ENCODE measurements at places on chromosomes 4 and X.

GRCh38 chrX:72258174-72258573, 18.9 kb downstream of the RPS4X start:
- no peak for DNase-seq

GRCh38 chr4:103998756-103999155, 279.0 kb upstream of the TACR3 start:
- no peak for DNase-seq

GRCh38 chr4:159966746-159967145, 863.9 kb downstream of the RAPGEF2 start:
- no peak for DNase-seq

- no peak for DNase-seq
These were observed 177.8 kb downstream of the RASL11B start for GRCh38 chr4:53039741-53040458.

DNA sequence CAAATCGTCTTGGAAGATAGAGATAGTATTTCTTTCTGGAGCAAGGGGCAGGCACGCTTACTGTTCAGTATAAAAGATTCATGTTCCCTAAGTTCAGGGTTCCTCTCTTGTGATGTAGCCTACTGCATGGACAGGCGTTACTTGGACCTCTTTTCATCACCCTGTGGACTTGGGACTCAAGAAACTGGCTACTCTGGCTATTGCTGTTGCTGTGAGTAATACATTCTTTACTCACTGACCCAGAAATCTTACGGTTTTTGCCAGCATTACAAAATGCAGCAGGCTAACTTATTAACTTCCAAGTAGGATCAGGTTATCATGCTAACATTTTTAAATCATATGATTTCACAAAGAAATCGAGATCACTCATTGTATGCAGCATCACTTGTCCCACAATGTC, 12.8 kb upstream of the GUCY1B1 start:
- DNase-seq, result no peak

Measured in WTC11 (cell line).